ENCODE measurements at places on chromosomes 2 and 18.
A peak's percentile ranks its signal among the peaks of the same experiment; 100 is the strongest.

GRCh38 chr2:128474962-128475361, 156.3 kb upstream of the HS6ST1 start:
- no peak for DNase-seq

DNA sequence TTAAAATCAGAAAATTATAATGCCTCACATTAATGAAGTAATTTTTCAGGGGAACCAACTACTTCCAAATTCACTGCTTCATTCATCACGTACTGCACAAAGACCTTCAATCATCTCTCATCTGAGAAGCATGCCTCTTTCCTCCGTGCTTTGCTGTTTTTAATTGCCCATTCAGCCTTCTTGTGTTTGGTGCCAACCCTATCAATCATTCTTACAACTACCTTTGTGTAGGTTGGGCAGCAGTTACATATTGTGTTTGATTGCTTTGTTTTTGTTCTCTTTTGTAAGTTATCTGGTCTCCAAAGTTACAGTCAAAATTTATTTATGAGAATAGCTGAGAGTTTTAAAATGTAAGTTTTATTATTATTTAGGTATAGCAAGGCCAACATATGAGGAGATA, 549.0 kb upstream of the SLC8A1 start:
- no peak for DNase-seq

DNA sequence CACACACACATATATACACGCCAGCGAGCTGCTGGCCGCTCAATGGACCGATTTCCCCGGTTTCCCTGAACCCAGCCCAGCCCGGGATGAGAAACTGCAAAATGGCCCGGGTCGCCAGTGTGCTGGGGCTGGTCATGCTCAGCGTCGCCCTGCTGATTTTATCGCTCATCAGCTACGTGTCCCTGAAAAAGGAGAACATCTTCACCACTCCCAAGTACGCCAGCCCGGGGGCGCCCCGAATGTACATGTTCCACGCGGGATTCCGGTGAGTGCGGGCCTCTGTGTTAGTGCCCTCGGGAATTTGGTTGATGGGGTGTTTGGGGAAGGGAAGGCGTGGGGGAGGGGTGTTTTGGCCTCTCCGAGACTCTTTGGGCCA, 392 bp downstream of the ST8SIA3 start:
- DNase-seq, result no peak

DNA sequence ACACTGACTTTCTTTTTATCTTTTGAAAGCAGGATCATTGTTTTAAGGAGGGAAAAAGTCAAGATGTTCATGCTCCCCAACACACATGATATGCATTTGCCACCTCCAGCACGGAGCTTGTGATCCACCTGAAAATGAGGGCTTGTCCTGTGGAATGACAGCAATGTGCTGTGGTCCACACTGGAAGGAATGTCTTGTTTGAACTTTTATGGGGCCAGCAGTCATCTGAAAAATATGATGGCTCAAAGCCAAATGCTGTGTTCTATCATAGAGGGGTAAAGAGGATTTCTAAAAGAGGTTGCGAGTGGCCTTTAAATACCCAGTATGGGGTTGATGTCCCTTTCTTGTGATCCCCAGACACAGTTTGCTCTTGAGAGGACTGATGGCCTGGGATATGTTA, 226.5 kb upstream of the SPRED2 start:
- DNase-seq, result peak; percentile 73

GRCh38 chr18:41875094-41875780, 79.8 kb upstream of the PIK3C3 start:
- DNase-seq, result peak; percentile 63
